ENCODE measurements at places on chromosomes 3 and 15.

GRCh38 chr3:141945726-141946485, 69.5 kb downstream of the ATP1B3 start:
- DNase-seq, result no peak

DNA sequence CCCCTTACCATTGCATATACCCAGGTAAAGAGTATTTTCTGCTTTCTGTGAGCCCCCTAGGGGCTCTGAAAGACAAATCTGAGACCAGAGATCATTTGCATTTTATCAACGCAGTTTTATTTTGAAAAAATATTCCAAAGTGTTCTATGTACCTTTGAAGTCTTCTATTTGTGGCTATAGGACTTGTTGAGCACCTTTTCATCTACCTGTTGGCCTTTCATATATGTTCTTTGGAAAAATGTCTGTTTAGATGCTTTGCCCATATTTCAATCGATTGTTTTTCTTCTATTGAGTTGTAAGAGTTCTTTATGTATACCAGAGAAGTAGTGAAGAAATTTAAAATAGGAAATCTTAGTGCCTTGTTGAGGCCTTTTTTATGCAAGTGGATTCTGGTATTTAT, 94.0 kb downstream of the LRRC28 start:
- no peak for DNase-seq

DNA sequence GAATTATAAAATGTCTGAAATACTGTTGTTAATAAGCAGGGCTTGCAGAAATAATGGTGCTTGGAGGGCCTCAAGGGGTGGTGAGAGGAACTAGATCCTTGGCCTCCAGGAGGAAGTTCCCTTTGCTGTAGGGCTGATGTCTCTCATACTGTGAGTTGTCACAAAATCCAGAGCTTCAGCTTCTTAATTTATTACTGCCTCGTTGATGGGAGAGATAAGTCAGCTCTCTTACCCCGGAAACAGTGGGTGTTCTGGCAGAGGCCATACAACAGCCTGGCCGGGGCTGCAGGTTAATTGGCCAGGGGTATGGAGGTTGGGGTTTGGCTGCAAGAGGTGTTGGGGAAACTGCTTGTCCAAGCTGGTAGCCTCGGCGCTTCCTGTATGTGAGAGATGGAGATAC, 15.5 kb downstream of the MAPKAPK3 start:
- no peak for DNase-seq

DNA sequence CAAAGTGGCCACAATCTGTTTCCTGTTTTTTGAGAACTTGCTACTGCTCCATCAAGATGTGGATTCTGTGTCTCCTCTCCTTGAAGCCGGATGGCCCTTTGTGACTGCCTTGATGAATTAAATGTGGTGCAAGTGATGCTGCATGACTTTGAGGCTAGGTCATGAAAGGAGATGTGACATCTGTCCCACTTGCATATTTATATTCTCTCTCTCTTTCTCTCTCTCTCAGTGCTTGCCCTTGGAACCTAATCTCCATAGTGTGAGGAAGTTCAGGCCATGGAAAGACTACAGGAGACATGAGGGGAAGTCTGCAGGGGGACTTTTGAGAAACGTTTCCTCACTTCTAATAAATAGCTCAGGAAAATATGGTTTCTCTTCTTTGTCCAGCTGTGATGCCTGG, 50.0 kb upstream of the ADPGK start:
- no peak for DNase-seq

GRCh38 chr3:185473290-185473815, 25.5 kb downstream of the TMEM41A start:
- DNase-seq, result no peak

- DNase-seq, result no peak
Observed at GRCh38 chr15:37038716-37039106, 61.6 kb downstream of the MEIS2 start.
